Kidney (tissue), 22 donors: ENCODE measurements at places on chromosomes 13 and 19. TPM values are rescaled to one million over a fixed set of nuclear protein-coding genes. Genes with fewer than 3 reads are reported as not detected.

- no peak for DNase-seq
Measured at GRCh38 chr13:99322297-99323103, 15.3 kb upstream of the GPR183 start.

The OR7C1 gene
- total RNA-seq = 0.19 TPM

The CRX gene
- total RNA-seq = not detected

- DNase-seq = no peak
Measured at GRCh38 chr19:33407716-33408115, 34.2 kb downstream of the CEBPG start.

DNA sequence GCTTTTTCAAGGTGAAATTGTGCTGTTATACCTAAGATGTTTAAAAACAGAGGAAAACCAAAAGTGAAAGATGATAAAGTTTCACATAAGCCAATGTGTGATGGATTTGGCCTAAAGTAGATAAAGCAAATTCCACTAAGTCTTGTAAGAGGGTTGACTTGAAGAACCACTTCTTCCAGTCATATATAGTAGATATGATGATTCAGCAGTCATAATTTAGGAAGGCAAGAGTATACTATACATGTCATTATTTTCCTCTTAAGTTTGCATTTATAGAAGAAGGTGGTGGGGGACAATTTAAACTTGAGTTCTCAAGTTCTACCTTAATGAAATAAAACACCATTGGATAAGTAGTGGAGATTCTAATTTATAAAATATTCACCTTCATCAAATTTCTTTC is 37.3 kb downstream of the PHF11 start:
- no peak for DNase-seq

- peak; percentile 80 for DNase-seq
Measured at GRCh38 chr19:51020988-51021651, 1.6 kb upstream of the KLK10 start.

The PLPP2 gene
- 28.7 TPM for total RNA-seq

- DNase-seq = no peak
Measured at GRCh38 chr13:31982540-31982939, 49.0 kb upstream of the FRY start.

DNA sequence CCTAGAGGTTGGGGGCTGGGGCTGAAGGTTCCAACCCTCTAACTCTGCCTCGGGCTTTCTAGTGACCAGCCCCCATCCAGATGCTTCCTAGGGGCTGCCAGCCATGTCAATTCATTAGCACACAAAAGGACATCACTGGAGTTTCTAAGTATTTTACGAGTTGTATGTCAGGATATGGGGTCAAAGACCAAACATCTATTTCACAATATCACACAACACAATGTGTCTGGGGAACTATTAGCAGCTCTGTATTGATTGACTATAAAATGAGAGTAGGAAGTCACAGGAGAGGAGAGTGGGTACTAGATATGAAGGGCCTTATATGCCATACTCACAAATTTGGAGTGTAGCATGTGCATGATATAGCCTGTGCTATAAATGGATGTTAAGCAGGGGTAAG is 42.1 kb downstream of the LPAR6 start:
- no peak for DNase-seq

DNA sequence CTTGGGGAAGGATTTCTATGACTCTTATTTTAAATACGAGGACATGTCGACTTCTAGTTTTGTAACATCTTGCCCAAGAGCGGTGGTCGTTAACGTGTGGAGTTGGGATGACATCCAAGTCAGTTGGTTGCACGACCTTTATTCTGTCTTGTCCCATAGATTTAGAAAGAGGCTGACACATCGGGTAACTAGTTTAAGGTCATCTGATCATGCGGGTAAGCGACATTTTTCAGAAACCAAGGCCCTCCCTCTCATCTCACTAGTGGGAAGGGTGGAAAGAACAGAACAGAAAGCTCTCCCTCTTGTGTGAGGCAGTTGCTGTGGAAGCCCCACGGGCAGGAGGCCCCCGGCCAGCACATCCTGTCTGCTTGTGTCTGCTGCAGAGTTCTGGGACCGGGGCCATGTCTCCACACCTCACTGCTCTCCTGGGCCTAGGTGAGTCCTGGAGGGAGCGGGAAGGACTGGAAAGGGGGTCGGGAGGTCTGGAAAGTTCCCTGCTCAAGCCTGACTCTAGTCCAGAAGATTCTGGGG is at the start of gene LAIR2:
Gene LAIR2, plus strand, starts transcription at position 314 of the 531 bp plus-strand sequence. Its CDS starts 88 bp downstream, at position 402.
- DNase-seq = no peak

GRCh38 chr13:108700422-108701170 is 71.2 kb downstream of the MYO16 start:
- DNase-seq = no peak

DNA sequence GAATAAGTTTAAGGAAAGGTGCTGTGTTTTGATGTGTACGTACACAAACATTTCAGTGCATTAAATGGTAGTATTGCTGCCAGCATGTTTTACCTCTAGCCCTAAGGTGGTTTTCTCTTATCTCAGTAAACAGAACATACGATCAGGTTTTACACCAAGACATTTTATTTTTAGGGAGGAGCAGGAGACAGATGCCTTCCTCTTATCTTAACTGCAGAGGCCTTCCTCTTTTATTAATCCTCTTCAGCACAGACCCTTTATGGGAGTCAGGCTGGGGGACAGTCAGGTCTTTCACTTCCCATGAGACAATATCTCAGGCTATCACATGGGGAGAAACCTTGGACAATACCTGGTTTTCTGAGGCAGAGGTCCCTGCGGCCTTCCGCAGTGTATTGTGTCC is 14.9 kb upstream of the ZNF611 start:
- DNase-seq = no peak

DNA sequence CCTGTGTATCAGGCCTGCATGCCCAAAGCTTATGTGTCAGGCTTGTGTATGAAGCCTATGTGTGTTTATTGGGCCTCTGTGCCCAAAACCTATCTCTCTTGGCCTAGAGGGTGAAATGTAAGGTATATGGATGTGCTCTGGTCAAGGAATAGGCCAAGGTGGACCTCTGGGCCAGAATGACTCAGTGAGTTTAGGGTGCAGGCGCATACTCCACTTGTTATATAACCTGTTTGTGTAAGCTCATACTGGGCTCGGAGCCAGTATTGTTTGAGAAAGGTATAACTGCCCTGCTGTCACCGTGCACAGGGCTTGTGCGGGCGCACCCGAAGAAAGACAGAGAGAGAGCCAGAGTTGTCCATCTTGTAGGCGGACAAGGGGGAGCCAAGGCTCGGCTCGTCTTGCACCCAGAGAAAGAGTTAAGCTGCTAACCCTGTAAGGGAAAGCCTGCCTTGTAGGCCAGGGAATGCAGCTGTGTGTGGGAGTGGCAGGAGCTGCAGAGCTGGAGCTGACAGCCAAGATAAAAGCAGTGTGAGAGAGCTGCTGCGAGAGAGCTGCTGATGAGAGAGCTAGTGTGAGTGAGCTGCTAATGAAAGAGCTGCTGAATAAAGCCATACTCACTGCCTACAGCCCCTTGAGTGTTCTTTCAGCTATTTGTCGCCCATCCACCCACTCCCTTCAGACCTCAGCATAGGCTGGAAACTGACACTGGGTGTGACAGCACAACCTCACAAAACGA is 43.4 kb upstream of the N4BP2L1 start:
- DNase-seq = peak; percentile 80

The SELENOV gene
- not detected for total RNA-seq

DNA sequence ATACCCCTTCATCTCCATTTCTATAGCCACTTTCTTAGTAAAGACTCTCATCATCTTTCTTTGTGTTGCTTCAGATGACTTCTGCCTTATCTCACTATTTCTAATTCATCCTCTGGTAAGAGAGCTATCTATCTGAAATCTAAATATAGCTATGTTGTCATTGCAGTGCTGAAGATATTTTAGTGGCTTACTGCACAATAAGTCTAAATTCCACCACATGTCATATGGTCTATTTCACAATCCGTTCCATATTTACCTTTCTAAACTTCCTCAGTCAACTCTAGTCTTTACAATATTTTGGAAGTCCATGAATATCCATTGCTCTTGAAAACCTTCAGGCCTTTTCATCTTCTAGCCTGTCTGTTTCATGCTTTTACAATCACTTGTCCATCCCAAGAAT is 465.1 kb upstream of the SLC10A2 start:
- no peak for DNase-seq

DNA sequence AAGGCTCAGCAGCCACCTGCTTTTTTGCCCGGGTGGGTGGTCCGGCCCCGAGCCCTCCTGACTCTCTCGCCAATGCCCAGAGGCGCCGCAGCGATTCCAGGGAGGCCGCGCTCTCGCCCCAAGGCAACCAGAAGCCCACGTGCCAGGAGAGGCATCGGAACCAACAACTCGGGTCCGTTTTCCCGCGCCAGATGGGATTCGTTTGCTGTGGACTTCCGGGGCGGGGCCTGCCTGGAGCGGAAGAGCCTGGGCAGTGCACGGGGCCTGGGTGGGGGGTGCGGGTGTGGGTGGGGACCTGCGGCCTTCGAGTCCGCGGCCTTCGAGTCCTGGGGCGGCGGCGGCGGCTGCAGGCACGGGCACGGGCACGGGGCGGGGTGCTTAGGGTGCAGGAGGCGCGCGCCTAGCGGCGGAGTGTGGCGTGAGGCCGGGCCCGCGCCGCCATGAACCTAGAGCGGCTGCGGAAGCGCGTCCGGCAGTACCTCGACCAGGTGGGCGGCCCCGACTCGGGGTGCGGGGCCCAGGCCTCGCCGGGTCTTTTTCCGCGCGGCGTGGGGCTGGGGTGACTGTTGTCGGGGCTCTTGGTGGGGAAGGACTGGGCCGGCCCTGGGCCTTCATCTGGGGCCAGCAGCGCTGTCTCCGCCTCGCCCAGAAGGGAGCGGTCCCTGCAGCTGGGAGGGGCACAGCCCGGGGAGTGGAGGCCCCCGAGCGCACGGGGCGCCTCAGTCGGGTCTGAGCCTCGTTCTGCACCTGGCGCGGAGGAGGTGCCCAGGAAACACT is at the start of gene CDC16:
Gene CDC16, plus strand, starts transcription at position 253 of the 777 bp plus-strand sequence. Its CDS starts 188 bp downstream, at position 441.
- peak; percentile 95 for DNase-seq

DNA sequence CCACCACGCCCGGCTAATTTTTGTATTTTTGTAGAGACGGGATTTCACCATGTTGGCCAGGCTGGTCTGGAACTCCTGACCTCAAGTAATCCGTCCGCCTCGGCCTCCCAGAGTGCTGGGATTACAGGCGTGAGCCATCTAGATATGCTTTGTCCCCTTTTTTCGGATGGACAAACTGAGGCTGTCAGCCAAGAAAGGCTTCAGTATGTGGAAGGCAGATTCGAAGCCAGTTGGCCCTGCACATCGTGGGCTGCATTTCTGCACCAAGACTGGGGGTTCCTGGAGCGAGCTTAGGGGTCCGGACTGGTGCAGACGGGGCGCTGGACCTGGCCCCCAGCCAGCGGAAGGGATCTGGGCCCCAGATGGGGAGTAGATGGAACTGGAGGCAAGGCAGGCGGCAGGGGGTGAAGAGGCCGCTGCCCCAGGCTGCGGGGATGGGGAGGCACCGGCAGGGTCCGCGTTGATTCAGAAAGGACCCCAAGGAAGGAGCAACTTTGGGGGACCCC is 9.7 kb upstream of the JUND start:
- peak; percentile 10 for DNase-seq

- no peak for DNase-seq
Measured at GRCh38 chr13:32265726-32266125, 49.4 kb downstream of the ZAR1L start.

GRCh38 chr19:28929006-28929405 is 283.9 kb downstream of the UQCRFS1 start:
- DNase-seq = no peak

DNA sequence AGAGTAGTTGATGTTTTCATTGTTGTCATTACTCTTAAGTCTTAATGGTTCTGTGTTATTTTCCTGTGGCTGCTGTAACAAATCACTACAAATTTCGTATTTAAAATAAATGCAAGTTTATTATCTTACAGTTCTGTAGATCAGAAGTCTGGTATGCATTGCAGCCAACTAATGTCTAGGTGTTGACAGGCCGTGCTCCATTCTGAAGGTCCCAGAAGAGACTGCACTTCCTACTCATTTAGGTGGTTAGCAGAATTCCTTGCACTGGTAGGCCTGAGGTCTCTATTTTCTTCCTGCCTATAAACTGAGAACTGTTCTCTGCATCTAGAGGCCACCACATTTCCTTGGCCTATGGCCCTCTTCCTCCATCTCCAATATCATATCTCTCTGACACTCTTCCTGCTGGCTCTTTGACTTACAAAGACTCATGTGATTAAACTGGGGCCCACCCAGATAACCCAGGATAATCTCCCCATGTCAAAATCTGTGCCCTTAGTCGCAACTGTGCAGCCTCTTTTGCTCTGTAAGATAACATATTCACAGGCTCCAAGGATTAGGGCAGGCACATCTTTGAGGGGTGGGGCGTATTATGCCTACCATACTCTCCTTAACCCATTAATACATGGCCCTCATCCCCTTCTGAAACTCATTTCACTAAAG is 468.4 kb downstream of the FOXO1 start:
- no peak for DNase-seq

The ZNF665 gene
- total RNA-seq = 5.4 TPM

The ZNF793 gene
- total RNA-seq = 12.9 TPM

DNA sequence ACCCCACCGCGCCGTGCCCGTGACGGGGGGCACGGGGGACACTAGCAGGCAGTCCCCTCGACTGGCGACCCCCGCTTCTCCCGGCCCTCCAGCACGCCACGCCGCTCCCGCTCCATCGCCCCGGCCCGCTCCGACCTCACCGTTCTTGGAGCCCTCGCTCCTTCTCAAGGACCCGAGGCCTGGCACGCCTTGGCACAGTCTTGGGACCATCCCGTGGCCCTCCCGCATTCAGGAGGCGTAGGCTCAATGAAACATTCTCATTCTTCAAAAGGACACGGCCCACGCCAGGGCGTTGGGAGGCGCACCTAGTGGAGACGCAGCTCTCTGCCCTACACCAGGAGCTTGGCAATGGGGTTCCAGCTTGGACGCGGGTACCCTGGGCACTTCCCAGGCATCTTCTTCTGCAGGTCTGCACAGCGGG is 473 bp upstream of the CERS1 start:
- DNase-seq = peak; percentile 37
